ENCODE measurements at places on chromosomes 4 and X.

- no peak for DNase-seq
Observed at GRCh38 chr4:123652476-123652875, 255.9 kb downstream of the SPRY1 start.

DNA sequence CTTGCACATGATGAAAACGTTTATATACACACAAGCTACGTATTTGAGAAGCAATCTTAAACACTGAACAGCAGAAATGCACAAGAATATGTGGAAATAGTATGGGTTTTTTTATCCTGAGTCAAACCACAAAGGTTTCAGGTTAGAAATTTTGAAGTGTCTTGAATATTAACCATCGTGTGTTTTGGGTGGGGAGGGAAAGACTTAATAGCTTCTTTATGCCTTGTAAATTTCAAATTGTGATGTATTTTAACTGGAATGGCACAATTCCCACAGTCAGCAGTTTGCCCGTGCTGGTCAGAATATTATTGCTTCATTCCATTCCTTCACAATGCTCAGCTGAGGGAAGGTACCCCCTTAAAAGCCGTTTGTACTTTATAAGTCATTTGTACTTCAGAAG lies 67.4 kb upstream of the WDR1 start:
- DNase-seq = no peak

DNA sequence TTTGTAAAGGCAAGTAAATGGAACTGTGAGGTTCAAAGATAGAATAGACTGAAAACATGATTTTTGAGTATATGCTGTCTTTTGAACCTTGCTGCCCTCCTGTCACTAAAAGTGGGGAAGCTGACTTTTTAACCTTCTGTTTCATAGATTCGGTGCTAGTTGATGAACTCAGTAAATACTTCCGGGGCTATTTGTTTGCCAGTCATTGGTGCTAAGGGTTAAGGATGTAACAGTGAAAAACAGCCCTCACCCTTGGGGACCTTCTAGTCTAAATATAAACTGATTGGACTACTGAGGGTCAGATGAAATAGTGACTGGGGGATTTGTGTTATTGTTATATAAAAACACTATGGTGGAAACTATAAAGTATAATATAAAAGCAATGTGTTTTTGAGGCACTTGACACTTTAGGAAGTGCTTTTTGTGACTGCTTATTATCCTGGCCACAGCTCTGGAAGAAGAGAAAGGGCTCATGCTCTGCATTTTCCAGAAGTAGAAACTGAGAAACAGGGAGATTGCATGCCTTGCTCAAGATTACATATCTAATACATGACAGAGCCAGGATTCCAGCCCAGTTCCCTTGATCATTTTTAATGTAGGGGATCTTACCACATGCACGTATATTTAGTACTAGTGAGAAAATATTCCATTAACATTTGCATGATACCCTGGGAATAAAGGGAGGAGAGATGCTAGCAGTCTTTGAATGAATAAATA lies 3.9 kb downstream of the BST1 start:
- DNase-seq = no peak

GRCh38 chrX:48957477-48957826 lies at the start of gene OTUD5:
Gene OTUD5 (minus strand): TSS chrX:48957607. CDS start chrX:48957570, 37 bp downstream.
- peak; percentile 70 for DNase-seq

DNA sequence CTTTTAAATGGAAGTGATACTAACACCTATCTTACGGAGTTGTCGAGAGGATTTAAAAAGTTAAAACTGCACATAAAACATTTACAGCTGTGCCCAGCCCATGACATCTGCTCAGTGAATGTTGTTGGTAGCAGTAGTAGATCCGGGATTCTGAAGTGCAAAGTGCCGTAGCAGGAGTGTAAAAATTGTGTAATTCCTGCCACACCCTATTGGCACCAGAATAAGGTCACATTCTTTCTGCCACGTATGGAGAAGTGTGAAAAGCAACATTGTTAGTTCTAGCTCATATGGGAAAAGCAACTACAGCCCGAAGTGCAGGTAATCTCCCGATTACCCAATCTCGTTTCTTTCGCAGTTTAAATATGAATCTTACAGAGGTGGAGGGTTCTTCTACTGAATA lies 31.2 kb downstream of the PRIMPOL start:
- no peak for DNase-seq

DNA sequence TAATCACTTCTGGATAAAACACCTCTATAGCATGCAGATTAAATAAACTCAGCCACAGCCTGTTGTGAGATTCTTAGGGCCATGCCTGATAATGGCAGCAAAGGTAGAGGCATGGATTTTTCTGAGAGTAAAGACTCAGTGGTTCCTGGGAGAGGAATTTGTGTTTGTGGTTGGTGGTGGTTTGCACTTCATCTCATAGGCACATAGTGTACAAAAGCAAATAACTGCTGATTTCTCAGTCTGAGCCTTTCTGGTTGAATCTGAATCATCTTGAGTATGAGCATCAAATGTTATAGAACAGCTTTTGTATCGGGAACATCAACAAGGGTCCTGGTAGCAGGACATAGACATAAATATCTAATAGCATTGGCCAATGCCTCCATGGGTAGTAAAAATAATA lies 274.3 kb downstream of the FRMPD4 start:
- DNase-seq = no peak

- DNase-seq = no peak
Observed at GRCh38 chr4:53019485-53020382, 157.6 kb downstream of the RASL11B start.

GRCh38 chrX:135193740-135194139 lies 22.5 kb upstream of the CT55 start:
- DNase-seq = no peak

- no peak for DNase-seq
Observed at GRCh38 chr4:100690812-100691211, 173.0 kb upstream of the EMCN start.

GRCh38 chr4:153512162-153512852 lies 46.1 kb downstream of the TMEM131L start:
- no peak for DNase-seq

GRCh38 chrX:43592597-43592996 lies 63.5 kb upstream of the MAOA start:
- DNase-seq = no peak

Measured in hematopoietic multipotent progenitor cell treated with erythropoietin and hydrocortisone succinate and interleukin-3 and kit ligand, for 8 days (in vitro differentiated cells).